ENCODE measurements at places on chromosomes 1 and 21. TPM values are rescaled to one million over a fixed set of nuclear protein-coding genes. Genes with fewer than 3 reads are reported as not detected.

PTPN7 gene
- total RNA-seq, result 35.9 TPM

DNA sequence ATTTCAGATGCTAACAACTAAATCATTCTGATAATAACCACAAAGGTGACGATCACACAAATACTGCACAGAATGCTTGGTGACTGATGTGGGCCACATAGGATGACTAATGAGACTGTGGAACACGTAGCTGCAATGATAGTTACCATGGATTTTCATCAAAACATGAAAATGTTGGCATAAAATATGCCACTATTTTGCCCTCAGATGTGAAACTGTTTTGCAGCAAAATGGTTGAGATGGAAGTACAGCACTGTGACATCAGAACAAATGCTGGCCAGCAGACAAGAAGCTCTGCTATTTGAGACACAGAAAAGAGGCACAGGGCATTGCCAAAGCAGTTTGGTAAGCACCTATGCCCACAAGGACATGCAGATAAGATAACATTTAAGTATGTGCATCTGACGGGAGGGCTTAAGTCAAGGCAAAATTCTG, 83.8 kb downstream of the NIBAN1 start:
- H3K27ac ChIP-seq, result peak overlapping the region; percentile 94
- H3K27me3 ChIP-seq, result peaks cover 10% of the 10 kb centered on the region
- H3K4me1 ChIP-seq, result peaks cover 2% of the 10 kb centered on the region

DNA sequence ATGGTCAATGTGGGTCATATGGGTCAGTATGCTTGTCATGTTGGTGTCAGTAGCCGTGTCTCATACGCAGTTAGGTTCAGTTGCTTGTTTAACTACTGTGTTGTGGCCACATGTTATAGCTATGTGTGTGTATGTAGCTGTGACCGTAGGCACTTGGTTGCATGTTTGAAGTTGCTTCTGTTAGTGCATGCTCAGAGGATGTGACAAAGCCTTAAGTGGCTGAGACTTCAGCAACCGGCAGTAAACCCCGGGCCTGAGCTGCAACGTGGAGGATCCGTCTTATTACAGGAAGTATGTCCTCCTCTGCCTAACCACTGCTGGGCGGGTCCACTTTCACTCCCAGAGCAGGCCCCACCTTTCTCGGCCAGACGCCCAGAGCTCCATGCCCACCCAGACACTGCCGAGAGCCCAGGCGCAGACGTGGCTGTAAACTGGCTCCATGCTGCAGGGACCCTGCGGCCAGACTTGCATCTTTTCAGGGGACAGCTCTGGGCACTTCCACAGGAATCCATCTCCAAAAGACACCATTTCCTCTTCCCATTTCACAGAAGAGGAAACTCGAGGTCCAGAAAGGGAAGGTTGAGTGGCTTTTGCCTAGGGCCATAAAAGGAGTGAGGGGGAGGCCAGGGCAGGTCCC, 2.2 kb downstream of the TCEA3 start:
- peak overlapping the region; percentile 94 for H3K4me3 ChIP-seq
- no peaks in the 10 kb centered on the region for H3K36me3 ChIP-seq
- H3K27ac ChIP-seq, result peak overlapping the region; percentile 76
- no peaks in the 10 kb centered on the region for H3K27me3 ChIP-seq
- peak; percentile 35 for DNase-seq
- H3K4me1 ChIP-seq, result peaks cover 26% of the 10 kb centered on the region

- H3K36me3 ChIP-seq, result no peaks in the 10 kb centered on the region
- no peaks in the 10 kb centered on the region for H3K27me3 ChIP-seq
- no peaks in the 10 kb centered on the region for H3K4me1 ChIP-seq
- H3K4me3 ChIP-seq, result no peak overlapping the region
- H3K27ac ChIP-seq, result no peak overlapping the region
- no peak for DNase-seq
Measured at GRCh38 chr1:14914351-14914988, 239.1 kb upstream of the TMEM51 start.

GRCh38 chr1:226409392-226409791, 1.5 kb upstream of the PARP1 start:
- peaks cover 32% of the 10 kb centered on the region for H3K4me1 ChIP-seq
- no peaks in the 10 kb centered on the region for H3K27me3 ChIP-seq
- no peak for DNase-seq
- H3K4me3 ChIP-seq, result no peak overlapping the region
- H3K36me3 ChIP-seq, result no peaks in the 10 kb centered on the region
- H3K27ac ChIP-seq, result no peak overlapping the region
